ENCODE measurements at places on chromosomes 2 and 18. TPM values are rescaled to one million over a fixed set of nuclear protein-coding genes. Genes with fewer than 3 reads are reported as not detected.

DNA sequence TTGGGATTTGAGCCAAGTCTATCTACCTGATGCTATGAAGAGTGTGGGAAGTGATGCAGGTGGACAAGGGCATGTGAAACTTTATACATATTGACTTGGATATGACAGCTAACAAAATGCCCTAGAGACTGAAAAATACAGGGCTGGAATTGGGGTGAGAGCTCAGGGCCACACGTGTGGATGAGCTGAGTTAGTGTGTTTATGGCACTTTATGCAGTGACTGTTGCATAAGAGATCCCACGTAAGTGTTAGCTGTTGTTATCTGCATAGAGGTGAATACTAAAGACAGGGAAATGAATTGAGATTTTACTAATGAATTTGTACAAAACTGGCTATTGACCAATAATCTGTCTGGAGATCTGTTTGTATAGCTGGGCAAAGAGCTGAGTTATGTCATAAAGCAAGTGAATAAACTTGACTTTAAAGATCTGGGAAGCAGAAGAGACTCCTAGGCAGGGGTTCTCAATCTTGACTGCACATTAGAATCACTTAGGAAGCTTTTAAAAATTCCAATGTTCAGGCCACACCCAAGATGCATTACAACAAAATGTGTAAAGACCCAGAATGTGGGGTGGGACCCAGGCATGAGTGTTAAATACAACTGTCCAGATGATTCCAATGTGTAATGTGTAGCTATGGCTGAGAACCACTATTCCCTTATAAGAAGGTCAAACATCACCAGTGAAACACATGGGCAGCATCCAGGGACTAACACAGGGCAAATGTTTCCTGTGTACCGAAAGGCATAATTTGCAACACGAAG, 74.2 kb upstream of the STK17B start:
- DNase-seq: no peak

- DNase-seq: no peak
Observed at GRCh38 chr18:2406544-2406943, 164.8 kb downstream of the METTL4 start.

GRCh38 chr2:100067784-100068183, 74.6 kb downstream of the AFF3 start:
- DNase-seq: no peak

Gene MYO7B
- 1.5 TPM for total RNA-seq

- no peak for DNase-seq
Observed at GRCh38 chr18:14767474-14767873, 19.5 kb downstream of the ANKRD30B start.

GRCh38 chr2:101758001-101758400, 60.5 kb downstream of the MAP4K4 start:
- no peak for DNase-seq

GRCh38 chr18:3688690-3689089, 238.7 kb downstream of the TGIF1 start:
- DNase-seq: no peak
